ENCODE measurements at places on chromosomes 3 and 15.

- DNase-seq, result no peak
Observed at GRCh38 chr3:22216601-22217000, 465.6 kb upstream of the ZNF385D start.

DNA sequence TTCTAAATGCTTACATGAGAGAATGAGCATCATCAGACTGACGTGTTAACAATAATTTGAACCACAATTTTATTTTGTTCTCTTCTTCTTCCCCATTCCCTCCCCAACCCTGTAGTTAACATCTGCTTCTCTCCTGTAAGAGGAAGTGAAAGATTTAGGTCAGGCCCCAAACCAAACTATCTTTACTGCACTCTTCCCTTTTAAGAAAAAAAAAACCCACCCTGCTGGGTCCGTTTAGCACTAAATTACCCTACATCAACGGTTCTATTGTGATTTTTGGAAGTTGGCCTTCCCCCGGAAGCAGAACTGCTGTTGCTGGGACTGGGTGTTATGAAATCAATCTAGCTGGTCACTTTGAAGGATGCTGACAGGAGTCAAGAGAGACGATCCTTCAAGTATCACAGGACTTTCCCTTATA lies 49.4 kb downstream of the NFKBIZ start:
- DNase-seq, result no peak

DNA sequence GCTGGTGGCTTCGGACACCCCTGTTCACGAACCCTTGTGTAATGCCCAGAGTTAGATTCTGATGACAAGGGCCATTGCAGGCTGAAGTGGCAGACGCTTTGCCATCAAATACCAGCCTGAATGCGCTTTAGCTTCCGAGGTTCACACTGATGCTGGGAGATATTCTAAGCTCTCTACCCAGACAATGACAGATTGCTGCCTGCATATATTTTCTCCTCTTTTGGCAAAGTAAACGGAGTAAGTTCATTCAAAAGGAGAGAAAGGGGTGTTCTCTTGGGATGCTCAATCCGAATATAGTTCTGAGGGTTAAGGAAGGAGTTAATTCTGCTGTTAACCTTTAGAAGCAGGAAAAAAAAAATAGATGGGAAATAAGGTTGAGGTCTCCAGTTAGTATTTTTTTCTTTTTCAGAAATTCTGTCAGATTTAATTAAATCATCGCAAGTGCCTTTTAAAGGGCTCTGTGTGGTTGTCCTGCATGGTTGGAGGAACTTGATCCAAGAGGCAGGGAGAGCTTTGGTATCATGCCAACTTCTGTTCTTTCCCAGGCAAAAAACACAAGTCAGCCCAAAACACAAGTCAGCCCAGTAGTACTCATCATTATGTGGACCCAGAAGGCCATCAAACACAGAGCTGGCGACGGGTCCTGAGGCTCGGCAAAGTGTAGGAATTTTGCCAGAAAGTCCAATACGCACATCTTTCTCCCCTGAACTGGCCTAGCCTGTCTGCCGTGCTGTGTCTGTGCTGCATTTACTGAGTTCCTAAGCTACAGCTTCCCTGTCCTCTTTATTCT lies 70.9 kb upstream of the ST8SIA2 start:
- no peak for DNase-seq

GRCh38 chr3:48934333-48934991 lies 15.8 kb downstream of the ARIH2 start:
- no peak for DNase-seq

DNA sequence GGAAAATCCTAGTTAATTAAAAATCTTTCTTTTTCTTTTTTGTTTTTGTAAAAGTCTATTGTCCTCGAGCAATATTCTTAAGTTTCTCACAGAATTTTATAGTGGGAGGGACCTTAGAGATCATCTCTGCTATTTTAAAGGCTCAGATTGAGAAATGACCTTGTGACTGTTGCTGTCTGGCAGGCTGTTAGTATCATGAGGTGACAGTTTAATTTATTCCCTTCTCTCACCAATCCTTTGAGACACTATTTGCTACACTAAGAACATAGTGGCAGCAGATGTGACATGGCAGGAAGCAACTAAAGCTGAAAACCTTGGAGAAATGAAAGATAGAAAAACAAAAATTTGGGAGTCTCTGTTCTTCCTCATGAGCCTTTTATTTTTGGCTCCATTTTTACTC lies 24.9 kb downstream of the APPL1 start:
- no peak for DNase-seq

DNA sequence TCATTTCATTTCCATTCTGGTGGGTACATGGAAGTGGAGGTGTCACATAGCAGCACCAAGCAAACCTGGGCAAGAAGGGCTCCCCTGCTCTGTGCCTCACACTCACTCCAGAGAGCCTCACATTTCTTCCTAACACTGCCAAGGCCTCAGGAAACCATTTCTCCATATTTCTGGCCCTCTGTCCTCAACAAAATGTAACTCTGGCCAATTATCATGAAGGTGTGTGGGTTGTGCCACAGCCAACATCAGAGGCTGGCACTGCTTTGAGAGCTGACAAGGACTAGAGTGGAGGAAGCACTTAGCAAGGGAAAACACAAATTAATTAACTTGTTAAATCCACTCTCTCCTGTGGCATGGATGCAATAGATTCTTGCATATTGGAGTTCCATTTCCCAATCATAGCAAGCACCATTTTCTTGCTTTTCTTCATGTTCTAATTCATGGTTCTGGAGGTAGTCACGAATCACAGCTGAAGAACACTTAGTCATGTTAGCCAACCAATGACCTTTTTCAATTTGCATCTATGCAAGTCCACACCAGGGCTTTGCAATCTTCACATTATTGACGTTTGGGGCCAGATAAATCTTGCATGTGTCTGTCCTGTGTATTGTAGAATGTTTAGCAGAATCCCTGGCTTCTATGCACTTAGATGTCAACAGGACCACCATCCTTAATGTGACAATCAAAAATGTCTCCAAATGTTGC lies 241.1 kb downstream of the PLCL2 start:
- no peak for DNase-seq

DNA sequence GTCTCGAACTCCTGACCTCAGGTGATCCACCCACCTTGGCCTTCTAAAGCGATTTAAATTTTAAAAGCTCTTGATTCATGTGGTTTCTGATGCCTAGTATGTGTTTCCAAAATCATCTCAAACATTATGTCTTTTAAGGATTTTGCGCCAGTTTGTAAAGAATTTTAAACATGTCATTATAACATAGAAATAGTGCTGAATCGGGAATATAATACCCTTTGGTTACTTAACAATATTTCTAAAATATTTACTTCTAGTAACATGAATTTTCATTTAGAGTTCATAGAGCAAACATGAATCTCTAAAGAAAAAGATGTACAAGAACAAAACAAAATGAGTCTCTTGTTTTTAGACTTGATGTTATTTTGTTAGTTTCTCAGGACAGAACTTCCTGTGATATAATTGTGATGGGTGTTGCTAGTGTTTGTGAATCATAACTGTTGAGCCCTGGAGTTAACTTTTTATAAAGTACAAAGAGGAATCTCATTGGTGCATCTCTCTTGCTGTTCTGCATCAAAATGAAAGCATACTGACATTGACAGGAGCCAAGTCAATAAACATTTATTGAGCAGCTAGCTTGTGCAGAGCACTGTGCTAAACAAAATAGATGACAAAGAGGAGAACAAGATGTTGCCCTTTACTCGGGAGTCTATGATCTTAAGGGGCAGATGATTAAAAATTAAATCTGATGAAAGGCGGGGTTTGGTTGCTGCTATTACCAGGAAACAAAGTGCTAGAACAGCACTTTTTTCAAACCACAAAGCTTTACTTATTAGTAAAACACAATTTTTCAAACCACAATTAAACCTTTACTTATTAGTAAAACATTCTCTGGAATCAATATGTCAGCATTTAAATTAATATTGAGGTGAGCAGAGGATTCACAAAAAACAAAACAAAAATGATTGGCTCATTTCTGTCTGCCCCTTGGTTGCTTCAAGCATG lies 73.4 kb downstream of the MME start:
- DNase-seq, result no peak

DNA sequence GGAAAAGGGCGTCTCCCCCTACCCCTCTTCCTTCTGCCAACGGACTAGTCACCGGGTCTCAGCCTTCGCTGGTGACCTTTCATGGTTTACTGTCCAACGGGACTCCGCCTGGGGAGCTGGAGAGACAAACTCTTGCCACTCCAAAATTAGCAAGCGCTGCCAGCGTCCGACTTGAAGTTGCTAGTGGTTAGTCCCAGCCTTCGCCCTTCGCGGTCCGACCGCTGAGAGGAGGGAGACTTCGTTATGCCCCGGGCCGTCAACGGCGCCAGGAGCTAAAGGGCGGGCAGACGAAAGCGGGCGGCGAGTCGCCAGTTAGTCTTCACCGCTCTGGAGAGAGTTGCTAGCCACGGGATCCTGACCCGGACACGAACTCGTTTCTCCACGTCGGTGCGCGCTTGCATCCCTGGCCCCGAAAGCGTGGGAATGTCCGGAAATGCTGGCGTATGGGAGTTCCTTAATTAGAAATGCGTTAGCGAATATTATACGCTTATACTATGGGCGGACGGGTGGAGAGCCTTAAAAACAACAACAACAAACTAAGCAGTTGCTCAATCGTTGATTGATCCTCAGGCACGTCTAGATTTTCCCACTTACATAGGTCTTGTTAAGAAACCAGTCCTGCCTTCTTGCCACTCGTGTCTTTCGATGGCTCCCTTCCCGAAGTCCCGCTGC lies 716 bp downstream of the SMC4 start:
- peak; percentile 8 for DNase-seq

- no peak for DNase-seq
Observed at GRCh38 chr3:154135511-154136173, 14.5 kb downstream of the ARHGEF26 start.

DNA sequence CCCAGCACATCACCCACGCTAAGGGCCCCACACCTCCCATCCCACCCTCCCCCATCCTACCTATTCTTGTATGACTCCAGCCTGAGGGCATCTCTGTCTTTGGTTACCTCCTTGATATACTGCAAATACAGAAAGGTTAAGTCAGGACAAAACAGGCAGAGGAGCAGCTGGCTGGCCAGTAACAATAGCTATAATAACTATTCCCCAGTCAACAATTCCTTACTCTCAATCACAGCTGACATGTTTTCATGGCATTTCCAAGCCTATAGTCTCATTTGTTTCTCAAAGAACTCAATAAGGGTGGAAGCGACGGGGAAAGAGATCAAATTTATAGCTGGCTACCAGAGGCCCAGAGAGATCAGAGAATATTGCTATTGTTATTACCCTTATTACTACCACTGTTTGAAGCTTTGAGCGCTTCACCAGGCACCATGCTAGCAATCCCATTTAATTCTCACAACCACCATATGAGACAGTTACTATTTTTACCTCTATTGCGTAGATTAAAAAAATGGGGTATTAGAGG lies 93.0 kb upstream of the C2CD4B start:
- DNase-seq, result no peak

- DNase-seq, result no peak
Observed at GRCh38 chr15:40958723-40959122, 5.5 kb downstream of the CHAC1 start.

- no peak for DNase-seq
Observed at GRCh38 chr3:183022936-183023516, 42.7 kb upstream of the DCUN1D1 start.

DNA sequence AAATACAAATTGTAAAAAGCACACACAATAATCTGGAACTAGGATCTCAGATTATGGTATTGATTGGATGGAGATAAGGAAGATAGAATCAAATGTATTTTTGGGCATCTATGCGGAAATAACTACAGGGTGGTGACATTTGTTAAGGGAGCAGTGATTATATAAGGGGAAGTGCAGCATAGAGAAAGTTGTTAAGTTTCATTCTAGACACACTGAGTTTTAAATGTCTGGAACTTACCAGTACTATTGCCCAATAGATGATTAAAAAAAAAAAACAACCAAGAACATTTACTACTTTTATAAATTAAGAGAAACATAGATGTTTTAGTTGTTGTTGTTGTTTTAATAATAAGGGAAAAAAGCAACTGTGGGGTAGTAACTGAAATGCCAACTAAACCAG lies 32.1 kb upstream of the C3orf38 start:
- DNase-seq, result no peak

DNA sequence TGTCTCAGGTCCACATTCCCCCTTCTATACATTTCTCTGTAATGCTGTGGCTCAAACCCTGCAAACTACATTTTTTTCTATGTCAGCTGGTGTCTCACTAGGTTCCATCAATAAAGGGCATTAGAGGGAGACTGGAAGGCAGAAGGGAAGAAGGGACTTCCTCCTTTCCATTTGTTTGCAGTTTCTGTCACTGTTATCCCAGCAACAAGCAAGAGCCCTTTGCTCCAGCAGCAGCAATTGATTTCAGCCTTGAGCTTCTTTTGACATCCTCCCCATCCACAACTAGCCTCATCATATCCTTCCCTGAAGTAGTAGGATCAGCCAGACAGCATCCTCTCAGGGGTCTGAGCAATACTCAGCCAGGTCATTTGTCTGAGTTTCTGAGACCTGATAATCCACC lies 5.3 kb upstream of the NCK1 start:
- no peak for DNase-seq

- DNase-seq, result no peak
Observed at GRCh38 chr3:118468801-118469200, 565.8 kb downstream of the IGSF11 start.

DNA sequence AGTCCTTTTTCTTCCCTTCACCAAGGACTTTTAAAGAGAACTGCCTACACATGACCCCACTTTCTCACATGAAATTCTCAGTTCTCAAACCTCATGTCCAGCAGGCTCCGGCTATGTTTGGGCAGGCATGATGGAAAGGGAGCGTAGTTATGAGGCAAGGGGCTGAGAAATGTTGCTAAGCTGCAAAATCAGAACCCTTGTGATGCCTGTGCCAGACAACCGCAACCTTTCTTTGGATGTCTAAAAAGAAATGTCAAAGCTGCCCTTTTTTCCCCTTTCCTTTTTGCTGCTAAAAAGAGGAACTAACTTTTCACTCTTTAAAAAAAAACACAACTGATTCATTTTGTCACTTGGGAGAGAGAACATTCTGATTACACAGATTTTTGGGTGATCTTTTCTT lies 19.2 kb downstream of the GNB4 start:
- DNase-seq, result no peak

GRCh38 chr15:43067717-43068461 lies 37.9 kb downstream of the UBR1 start:
- DNase-seq, result no peak

GRCh38 chr15:98755138-98755537 lies 106.8 kb downstream of the IGF1R start:
- no peak for DNase-seq

DNA sequence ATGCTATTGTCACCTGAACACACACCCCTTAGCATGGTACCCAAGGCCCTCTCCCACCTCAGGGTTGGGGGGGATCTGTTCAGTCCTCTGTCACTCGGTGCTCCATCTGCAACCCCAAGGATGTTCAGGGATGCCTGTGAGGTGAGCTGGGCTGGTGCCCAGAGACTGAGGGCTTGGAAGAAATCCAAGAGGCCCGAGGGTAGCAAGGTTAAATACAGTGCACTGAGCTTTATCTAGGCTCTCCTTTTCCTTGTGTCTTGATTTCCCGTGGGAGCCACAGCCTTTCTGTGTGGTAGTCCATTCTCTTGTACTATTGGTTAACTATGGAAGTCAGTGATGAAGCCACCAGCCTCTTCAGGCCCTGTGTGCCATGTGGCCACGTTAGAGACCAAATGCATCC lies 18.7 kb upstream of the WNT5A start:
- DNase-seq, result no peak
